ENCODE measurements at places on chromosomes 12 and 14.

DNA sequence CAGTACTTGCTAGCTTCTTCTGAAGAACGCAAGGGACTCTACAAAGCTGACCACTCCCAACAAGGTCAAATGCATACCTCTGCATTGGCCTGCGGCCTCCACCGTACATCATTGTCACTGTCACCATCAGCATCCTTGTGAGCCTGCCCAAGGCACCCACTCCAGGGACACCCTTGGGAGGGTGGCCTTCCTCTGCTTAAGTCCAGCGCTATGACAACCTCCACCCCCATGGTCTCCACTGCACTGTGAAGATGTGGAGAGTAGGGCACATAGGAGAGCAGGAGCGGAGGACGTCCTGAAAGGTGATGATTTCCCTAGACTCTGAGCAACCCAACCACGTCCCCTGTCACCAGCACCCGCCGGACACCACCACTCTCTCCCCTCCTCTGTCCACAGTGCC is 252.8 kb downstream of the ALG10 start:
- no peak for DNase-seq

DNA sequence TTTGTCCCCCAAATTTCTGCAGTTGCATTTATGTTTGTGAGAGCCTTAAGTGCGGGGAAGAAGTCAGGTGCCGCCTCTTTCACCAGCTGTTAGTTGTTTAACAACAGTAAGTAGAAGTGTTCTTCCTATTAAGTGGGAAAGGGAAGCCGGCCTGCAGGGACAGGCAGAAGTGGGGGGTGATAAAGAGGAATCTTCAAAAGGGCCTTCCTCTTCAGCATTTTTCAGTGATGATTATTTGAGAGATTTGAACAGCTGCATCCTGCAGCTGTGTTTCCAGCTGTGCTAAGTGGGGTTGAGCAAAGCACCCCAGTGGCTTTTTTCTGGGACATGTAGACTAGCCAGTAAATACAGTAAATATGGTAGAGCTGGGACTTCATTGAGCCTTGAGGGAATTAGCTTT is 32.1 kb upstream of the SLC38A1 start:
- DNase-seq = no peak

DNA sequence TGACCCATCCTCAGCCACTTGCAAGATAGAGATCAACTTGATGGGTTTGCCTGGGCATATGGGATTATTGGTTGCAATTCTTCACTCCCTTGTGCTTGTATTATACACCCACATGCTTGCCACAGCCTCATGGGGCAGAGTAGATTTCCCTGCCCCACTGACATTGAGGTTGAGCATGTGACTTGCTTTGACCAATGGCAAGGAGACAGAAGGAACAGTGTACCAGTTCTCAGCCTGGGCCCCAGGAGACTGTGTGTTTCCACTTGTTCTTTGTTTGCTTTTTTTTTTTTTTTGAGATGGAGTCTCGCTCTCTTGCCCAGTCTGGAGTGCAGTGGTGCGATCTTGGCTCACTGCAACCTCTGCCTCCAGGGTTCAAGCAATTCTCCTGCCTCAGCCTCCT is 31.8 kb downstream of the CALM1 start:
- DNase-seq = no peak

DNA sequence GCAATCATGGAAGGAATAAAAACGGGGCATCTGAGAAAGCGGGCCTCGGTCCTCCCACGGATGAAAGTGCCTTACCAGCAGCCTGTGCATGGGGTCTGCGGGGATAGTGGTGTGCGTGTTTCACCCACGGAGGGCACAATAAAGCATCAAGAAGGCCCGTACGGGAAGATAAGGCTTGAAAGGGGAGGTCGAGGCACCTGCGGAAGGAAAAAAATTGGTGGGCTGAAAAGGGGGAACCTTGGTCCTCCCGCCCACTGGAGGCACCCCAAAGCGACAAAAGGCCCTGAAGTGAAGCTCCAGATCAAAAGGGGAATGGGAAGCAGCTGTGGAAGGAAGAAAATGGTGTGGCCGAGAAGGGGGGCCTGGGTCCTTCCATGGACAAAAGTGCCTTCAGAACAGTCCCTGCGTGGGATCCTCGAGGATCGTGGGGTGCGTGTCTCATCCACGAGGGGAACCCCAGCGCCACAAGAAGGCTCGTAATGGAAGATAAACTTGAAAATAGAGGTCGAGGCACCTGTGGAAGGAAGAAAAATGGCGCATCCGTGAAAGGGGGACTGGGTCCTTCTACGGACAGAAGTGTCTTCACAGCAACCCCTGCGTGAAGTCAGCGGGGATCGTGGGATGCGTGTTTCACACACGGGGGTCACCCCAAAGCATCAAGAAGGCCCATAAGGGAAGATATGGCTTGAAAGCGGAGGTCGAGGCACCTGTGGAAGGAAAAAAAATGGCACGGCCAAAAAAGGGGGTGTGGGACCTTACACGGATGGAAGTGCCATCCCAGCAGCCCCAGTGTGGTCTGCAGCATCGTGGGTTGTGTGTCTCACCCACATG is 276.9 kb downstream of the ALG10 start:
- no peak for DNase-seq

DNA sequence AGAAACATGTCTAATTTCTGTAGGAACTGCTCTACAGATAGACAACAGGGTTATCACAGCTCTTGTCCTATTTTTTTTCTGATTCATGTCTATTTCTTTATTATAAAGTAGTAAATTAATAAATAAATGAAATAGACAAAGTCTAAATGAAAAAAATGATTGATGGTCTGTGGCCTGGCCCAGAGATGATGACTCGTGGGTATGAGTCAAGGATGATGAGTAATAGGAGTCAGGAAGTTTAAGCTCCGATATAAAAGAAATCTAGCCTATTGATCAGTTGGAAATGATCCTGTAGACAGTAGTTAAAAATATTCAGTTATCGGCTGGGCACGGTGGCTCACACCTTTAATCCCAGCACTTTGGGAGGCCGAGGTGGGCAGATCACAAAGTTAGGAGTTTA is 90.6 kb upstream of the RTL1 start:
- DNase-seq = no peak

Data from head of caudate nucleus (tissue), 42 donors.